ENCODE measurements at places on chromosomes 3 and 15. TPM values are rescaled to one million over a fixed set of nuclear protein-coding genes. Genes with fewer than 3 reads are reported as not detected.

DNA sequence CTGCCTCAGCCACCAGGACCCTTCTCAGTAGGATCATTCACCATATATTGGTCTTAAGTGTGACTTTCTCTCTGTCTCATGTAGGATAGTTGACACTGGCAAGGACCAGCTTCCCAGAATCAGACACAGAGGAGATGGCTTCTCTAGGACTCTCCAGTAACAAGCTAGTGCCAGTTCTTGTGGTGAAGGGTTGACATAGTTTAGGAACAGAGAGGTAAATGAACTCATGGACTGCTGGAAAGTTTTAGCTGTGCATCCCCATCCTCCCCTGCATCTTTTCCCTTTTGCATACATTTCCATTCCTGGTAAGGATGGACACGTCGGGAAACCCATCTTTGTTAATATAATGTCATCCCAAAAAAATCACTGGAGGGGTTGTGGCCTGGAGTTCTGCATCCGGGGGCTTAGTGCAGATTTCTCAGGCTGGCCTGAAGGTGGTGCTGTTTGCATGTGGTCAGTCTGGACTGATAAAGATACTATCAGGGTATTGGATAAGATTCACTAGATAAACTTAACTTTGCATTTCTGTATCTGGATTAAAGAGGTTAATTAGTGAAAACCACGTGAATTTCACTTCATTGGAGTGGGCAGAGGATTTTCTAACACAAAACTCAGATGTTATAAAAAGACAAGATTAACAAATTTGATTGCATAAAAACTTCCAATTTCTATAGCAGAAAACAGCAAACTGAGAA is 110.8 kb downstream of the TBC1D2B start:
- peak; percentile 45 for DNase-seq

GRCh38 chr15:32641517-32642059 is at the start of gene SCG5:
Gene SCG5 (plus strand): TSS chr15:32641710. CDS start chr15:32643593, 1,883 bp downstream.
- DNase-seq, result no peak

GRCh38 chr3:25421747-25422146 is 6.3 kb upstream of the RARB start:
- no peak for DNase-seq

GRCh38 chr15:41971089-41971894 is 1.1 kb downstream of the EHD4 start:
- DNase-seq, result peak; percentile 89

GRCh38 chr15:40762919-40763800 is 708 bp upstream of the GCHFR start:
- DNase-seq, result peak; percentile 63

DNA sequence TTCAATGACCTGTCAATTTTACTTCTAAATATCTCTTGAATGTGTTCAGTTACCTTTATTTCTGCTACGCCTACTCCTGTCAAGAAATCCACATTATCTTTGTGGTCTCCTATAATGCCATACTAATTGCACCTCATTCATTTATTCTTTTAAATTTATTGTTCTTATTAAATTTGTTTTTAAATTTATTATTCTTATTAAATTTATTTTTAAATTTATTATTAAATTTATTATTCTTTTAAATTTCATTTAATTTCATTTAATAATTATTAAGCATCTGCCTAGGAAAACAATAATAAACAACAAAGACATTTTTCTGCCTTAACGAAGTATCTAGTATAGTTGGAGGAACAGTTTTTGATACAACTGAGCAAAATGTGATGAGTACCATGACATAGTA is 211.7 kb downstream of the ZPLD1 start:
- DNase-seq, result no peak

GRCh38 chr15:41423979-41424659 is 7.2 kb downstream of the RTF1 start:
- no peak for DNase-seq

- peak; percentile 41 for DNase-seq
Observed at GRCh38 chr15:63474810-63475316, 29.5 kb upstream of the USP3 start.

GRCh38 chr15:65964792-65965433 is 95.6 kb downstream of the RAB11A start:
- DNase-seq, result no peak

DNA sequence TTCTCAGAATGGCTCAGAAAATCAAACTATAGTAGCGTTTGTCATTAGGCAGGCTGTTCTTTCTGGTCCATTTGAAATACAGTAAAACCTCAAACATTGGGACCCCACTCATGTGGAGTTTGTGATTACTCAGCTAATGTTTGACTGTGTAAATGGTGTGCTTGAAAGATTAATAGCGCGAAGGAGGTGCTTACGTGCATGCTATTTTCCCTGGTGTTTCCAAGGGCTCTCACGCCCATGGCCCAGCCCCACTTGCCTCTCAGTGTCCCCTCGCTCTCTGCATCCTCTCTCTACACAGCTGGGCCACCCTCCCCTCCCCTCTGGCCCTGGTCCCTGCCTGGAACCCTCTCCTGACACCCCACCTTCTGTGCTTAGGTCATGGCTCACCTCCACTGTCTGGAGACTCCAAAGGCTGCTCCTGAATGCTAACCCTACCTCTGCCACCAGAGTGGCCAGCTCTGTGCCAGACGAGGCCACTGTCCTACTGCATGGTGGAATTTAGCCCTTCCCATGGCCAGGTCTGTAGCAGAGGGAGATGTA is 194.2 kb downstream of the PLCL2 start:
- no peak for DNase-seq

- no peak for DNase-seq
Observed at GRCh38 chr15:26882112-26882511, 15.2 kb downstream of the GABRA5 start.

PODXL2 gene
- 1.1 TPM for total RNA-seq

CD96 gene
- total RNA-seq, result 142 TPM

SERINC4 gene
- total RNA-seq, result 0.09 TPM

CD86 gene
- total RNA-seq, result 0.52 TPM

GPR156 gene
- total RNA-seq, result not detected
